ENCODE measurements at places on chromosomes 13 and 19. TPM values are rescaled to one million over a fixed set of nuclear protein-coding genes. Genes with fewer than 3 reads are reported as not detected.
A peak's percentile ranks its signal among the peaks of the same experiment; 100 is the strongest.

Gene VSTM2B
- total RNA-seq = not detected

Gene TMEM255B
- total RNA-seq = 0.36 TPM

GRCh38 chr13:110911880-110912279 lies 3.0 kb downstream of the ANKRD10 start:
- peak; percentile 25 for DNase-seq

GRCh38 chr13:22369840-22370239 lies 699.0 kb downstream of the FGF9 start:
- no peak for DNase-seq

DNA sequence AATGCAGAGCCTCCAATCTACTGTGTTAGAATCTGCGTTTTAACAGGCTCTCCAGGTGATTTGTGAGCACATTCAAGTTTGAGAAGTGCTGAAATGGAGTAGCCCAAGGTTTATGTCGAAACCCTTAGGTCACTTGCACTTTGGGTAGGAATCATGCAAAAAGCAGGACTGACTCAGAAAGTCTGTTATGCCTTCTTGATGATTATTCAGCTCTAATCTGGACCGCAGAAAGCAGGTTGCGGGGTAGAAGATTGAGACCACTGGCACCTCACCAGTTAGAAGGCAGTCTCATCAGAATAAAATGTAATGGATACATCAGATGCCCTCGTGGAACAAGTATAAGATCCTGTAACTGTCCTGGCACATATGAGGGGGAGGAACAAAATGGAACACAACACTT lies 326.3 kb downstream of the DCLK1 start:
- peak; percentile 35 for DNase-seq

DNA sequence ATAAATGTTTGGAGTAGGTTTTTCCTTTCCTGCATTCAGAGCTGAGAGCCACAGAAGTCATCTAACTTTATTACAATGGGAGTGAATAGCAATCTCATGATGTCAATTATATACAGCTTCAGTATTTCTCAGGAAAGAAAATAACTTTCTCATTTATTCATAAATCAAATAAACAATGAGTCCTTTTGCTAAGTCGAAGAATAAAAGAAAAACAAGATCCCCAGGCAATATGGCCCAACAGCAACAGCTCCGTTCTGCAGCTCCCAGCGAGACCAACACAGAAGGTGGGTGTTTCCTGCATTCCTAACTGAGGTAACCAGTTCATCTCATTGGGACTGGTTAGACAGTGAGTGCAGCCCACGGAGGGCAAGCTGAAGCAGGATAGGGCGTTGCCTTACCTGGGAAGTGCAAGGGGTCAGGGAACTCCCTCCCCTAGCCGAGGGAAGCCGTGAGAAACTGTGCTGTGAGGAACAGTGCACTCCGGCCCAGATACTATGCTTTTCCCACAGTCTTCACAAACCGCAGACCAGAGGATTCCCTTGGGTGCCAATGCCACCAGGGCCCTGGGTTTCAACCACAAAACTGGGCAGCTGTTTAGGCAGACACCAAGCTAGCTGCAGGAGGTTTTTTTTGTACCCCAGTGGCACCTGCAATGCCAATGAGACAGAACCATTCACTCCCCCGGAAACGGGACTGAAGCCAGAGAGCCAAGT lies 128.2 kb downstream of the SLITRK1 start:
- peak; percentile 37 for DNase-seq

GRCh38 chr13:98525456-98526181 lies 51.3 kb downstream of the STK24 start:
- DNase-seq = no peak

Data from IMR-90 (cell line).